ENCODE measurements at places on chromosomes 2 and 18.

DNA sequence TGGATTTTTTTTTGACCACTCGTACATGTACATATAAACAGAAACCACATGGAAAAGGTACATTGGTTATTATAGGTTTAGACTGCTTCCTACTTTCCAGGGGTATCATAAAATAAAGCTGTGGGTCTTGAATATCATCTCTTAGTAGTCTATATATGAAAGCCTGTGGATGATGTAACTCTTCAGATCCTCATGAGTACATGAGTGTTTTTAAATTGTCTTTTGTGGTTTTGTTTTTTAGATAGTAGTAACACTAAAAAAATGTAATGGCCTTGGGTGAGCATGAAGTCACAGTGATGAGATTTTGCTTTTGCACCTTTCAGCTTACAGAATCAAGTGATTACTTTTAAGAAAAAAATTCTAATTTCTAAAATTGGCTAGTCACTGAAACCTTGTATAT is 80.2 kb downstream of the RAB3GAP1 start:
- DNase-seq = no peak

- DNase-seq = no peak
These were observed 4.2 kb upstream of the PSD4 start for GRCh38 chr2:113169586-113169985.

- no peak for DNase-seq
These were observed 140.9 kb upstream of the TANK start for GRCh38 chr2:161019311-161019710.

- no peak for DNase-seq
These were observed 435.2 kb downstream of the ARHGAP15 start for GRCh38 chr2:143564419-143564818.

DNA sequence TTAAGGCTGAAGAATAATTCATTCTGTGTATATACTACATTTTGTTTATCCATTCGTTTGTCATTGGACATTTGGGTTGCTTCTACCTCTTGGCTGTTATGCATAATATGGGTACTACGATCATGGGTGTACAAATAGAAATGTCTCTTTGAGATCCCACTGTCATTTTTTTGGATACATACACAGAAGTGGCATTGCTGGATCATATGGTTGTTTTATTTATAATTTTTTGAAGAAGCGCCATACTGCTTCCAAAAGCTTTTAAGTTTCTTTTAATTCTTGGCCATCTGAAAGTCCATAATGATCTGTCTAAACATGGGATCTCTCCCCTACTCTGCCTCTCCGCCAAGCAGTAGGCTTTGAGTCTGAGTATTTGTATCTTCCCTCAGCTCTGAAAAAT is 18.6 kb downstream of the PPM1B start:
- DNase-seq = no peak

- DNase-seq = peak; percentile 82
These were observed 2.9 kb upstream of the NEURL3 start for GRCh38 chr2:96507957-96508520.

- DNase-seq = no peak
These were observed 13.0 kb upstream of the FAHD2A start for GRCh38 chr2:95389245-95390119.

- DNase-seq = no peak
These were observed 1165.6 kb upstream of the ZEB2 start for GRCh38 chr2:145685383-145686050.

- DNase-seq = no peak
These were observed 32.0 kb downstream of the MARCHF4 start for GRCh38 chr2:216340280-216340631.

GRCh38 chr2:102147935-102148334 is 5.4 kb downstream of the IL1R1 start:
- DNase-seq = no peak

DNA sequence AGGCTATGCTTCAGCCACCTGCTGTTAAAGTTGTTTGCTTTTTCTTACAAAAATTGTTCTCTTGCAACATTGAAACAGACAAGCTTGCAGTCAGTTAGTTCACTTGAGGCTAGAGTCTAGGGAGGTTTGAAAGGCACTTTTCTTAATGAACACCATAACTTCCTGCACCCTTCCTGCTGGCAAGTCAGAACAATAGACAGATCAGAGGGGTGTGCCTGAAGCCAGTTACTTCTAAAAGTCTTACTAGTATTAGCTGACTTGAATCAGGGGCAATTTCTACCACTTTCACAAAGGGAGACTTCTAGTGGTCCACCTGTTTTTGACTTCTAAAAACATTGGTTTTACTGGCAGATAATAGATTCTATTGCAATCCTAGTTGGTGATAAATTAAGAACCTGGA is 367.4 kb upstream of the CDH20 start:
- DNase-seq = no peak

- DNase-seq = no peak
These were observed 6.5 kb downstream of the CD226 start for GRCh38 chr18:69941183-69941582.

- DNase-seq = no peak
These were observed 262.3 kb downstream of the NRXN1 start for GRCh38 chr2:50769406-50770181.

- no peak for DNase-seq
These were observed 14.2 kb downstream of the EHD3 start for GRCh38 chr2:31248139-31248538.

- DNase-seq = no peak
These were observed 127.2 kb upstream of the EML6 start for GRCh38 chr2:54595999-54596902.

DNA sequence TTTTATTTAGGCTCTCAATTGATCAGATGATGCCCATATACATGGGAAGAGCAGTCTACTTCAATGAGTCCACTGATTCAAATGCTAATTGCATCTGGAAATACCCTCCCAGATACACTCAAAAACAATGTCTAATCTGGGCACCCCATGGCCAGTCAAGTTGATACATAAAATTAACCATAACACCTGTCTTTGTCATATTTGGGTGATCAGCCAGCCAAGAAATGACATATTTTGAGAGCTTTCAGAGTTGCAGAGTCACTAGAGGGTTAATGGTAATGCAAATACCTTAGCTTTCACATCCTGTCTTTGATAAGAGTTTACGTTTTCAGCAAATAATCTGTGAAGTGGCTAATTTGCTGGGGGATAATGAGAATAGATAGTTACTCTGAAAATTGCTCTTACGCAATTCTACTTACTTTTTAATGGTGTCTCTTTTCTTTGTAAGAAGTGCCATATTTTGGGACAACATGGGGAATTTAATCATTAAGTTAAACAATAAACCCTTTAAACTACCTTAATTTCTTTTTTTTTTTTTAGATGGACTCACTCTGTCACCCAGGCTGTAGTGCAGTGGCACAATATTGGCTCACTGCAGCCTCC is 49.1 kb downstream of the CCDC195 start:
- no peak for DNase-seq

GRCh38 chr18:55541571-55541970 is 46.4 kb downstream of the TCF4 start:
- DNase-seq = no peak

- no peak for DNase-seq
These were observed 63.2 kb downstream of the GNAL start for GRCh38 chr18:11752116-11752911.

DNA sequence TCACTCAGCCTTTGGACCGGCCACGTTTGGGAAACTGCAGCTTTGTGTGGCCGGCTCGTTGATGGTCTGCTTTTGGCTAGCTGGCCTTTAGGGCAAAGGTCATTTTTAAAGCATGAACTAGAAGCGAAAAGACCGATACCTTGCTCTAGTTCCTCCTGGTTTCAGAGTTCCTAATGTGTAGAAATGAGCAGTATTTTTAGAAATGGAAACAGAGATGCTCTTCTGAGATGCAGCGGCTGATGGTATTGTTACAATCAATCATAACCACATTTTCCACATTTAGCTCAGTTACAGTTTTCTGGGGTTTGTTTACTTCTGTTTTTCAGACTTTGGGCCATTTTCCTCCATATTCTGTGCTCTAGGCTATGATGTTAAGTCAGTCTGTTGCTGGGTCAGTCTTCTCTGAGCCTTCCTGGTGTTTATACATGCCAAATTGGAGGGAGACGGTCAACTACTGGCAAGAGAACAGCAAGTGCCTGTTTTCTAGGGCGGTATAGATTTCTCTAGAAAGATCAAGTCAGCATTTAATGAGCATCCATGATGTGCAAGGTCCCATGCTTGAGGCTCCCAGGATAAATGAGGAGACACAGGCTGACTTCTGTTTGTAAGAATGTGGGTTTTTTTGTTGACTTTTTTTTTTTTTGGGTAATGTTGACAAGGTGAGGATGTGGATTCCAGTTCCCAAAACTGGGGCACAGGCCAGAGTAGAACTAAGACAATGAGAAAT is 28.0 kb downstream of the RNF144A start:
- no peak for DNase-seq

- DNase-seq = no peak
These were observed 383.6 kb downstream of the DSEL start for GRCh38 chr18:67132919-67133318.

DNA sequence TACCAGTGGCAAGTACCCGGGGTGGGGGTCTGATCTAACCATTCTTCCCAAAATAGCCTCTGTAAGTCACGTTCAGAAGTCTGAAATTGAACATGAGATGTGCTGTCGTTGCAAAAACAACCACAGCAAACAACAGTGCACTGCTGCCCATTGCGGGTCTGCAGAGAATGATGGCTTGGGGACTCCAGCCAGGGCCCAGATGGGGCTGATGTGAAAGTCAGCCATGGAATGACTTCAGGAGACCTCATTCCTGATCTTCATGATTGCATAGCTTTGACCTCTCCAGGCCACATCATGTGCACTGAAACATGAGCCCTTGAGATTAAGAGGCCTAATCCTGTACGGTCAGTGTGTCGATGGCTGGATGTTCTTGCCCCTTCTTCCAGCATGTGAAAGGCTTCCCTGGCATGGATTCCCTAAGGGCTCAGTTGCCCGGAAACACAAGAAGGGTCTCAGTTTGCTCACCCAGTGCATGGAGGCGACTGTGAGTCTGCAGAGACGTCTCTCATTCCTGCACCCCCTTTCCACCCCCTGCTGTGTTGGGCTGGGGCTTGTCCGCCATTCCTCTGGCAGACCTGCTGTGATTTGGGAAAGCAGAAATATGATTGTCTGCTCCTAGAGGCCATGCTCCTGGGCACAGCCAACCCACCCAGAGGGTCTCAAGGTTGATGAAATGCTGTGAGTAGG is 191.6 kb downstream of the SEPTIN10 start:
- DNase-seq = no peak

DNA sequence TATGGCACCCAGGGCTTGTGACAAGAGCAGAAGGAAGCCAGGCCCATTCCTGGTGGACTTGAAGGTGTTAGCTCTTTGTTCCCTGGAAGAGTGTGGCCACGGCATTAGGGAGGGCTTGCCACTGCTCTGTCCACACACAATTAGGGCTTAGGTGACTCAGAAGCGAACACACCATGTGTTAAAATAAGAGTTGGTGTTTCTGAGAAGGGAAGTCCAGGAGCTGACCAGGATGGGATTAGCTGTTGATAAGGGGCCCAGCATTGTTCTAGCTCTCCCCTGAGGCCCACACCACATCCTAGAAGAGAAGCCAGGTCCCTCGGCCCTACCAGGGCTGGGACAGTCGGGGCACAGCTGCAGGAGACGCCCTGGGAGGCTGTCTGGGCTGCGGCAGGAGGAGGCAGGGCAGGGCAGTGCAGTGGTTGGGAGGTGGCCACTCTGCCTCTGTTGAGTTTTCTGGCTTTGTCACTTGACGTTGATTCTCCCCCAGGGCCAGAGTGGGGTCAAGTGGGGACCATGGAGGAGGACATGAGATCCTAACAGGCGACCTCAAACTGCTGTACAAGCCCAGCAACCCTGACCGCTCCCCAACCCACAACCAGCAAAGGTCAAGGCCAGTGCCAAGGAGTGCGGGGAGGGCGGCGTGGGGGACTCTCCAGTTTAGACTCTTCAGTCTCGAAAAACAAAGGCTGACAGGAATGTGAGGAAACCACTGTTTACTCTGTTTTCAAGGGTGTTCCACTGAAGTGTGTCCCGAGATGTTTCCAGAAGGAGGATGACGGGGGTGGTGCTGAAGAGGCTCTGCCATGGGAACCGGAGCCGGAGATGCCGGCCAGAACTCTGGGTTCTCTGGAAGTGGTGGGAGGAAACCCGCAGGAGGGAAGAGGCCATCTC is 16.8 kb downstream of the GNLY start:
- no peak for DNase-seq

DNA sequence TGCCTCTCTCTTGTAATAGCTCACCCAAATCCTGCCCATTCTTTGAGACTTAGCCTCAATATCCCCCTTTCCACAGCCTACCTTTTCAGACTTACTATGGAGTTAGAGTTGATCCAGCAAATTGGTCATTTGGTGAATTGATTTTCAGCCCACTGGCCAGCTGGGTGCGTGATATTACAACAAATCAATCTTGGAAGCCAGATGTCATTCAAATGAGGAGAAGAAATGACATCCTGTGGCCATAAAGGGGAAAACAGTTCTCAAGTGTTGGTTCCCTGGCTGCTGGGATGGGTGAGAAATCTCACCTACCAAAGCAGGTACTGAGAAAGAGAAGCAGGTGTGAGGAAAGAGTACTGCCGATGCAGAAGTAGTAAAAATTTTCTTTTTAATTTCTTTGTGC is 36.7 kb upstream of the FOXI3 start:
- no peak for DNase-seq

GRCh38 chr2:194602750-194603149 is 1054.3 kb upstream of the SLC39A10 start:
- DNase-seq = no peak

GRCh38 chr2:156845806-156846558 is 409.8 kb downstream of the GPD2 start:
- no peak for DNase-seq

- DNase-seq = no peak
These were observed 34.8 kb upstream of the TAF1B start for GRCh38 chr2:9808334-9809063.
